ENCODE measurements at places on chromosomes 5 and 9. TPM values are rescaled to one million over a fixed set of nuclear protein-coding genes. Genes with fewer than 3 reads are reported as not detected.

- no peak for DNase-seq
Observed at GRCh38 chr9:124500796-124501611, 6.2 kb downstream of the NR5A1 start.

- DNase-seq, result no peak
Observed at GRCh38 chr5:50320131-50320749, 120.8 kb downstream of the EMB start.

LCN10 gene
- polyA plus RNA-seq, result 0.93 TPM

ANKRD31 gene
- 0.68 TPM for polyA plus RNA-seq

GRCh38 chr5:142671801-142672200, 14.1 kb downstream of the FGF1 start:
- no peak for DNase-seq

FCHO2 gene
- polyA plus RNA-seq, result 30.8 TPM

DNA sequence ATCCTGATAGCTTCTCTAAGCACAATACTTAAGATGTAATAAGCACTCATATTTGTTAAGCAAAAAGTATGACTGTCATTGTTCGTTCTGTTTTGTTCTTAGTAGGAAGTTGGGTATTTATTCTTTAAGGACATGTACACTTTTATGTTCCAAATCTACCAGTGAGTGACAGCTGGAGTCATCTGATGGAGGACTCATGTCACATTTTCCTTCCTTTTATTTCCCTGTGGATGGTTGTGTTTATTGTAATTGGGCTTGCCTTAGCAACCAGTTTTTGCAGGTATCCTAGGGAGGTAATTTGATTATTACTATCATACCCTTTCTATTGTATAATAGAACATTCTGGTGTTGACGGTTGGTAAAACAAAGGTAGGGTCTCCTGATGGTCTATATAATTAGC, 145.7 kb downstream of the ZSWIM6 start:
- no peak for DNase-seq

SPATA31E1 gene
- 0.03 TPM for polyA plus RNA-seq

DDX46 gene
- polyA plus RNA-seq, result 73.6 TPM

DNA sequence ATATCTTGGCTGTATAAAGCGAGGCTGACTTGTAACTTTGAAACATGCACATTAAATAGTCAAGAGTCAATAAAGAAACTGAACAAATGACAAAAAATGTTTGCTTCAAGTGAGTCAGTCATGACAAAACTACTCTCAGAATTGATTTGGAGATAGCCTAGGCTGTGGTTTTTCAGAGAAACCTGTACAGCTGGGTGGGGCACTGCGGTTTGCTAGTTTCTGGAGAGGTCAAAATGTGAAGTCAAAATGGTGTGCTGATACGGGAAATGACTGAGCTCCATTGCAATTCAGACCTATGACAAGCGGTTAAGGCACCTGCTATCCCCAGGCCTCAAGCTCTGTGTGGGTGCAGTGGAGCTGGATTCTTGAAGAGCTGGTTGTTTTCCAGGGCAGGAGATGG, 10.3 kb upstream of the CD180 start:
- no peak for DNase-seq

NKD2 gene
- polyA plus RNA-seq, result 16.5 TPM

IFNA13 gene
- not detected for polyA plus RNA-seq

OR1Q1 gene
- polyA plus RNA-seq, result not detected

DNA sequence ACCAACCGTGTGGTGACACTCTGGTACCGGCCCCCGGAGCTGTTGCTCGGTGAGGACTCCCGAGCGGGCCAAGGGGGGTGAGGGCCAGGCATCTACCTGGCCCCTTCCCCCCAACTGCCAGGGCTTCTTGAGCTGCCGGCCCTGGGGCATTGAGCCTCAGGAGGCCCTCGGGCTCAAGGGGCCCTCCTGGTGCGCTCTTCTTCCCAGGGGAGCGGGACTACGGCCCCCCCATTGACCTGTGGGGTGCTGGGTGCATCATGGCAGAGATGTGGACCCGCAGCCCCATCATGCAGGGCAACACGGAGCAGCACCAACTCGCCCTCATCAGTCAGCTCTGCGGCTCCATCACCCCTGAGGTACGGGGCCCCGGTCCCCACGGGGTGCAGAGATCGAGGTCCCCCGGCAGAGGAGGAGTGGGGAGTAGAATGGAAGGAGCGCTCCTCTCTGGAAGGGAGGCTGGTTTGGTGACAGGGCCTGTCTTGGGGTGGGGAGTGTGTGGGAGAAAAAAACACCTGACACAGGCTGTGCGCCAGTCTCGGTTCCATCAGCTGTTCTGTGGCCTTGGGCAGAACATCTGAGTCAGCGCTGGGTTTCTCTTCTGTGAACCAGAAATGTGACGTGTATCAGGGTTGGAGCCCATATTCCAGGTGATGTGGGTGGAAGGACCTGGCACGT, 2.6 kb downstream of the CDK9 start:
- no peak for DNase-seq

GRCh38 chr5:180873615-180874520, 12.8 kb upstream of the ZFP62 start:
- DNase-seq, result no peak

DNA sequence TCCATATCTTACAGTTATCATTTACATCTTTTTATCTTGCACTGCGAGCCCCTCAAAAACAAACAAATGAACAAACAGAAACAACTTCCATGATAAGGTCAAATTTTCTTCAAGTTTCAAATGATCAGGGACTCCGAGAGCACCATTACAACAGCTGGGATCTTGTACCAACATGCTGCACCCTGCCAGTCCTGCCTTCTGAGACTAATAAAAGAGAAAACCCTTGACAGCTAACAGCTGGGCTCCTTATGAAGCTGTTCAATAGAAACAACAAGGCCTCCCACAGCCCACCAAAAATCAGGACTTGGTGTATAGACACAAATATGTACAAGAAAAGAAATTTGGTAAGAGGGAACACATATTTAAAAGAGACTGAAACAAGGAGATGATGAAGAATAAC, 985.3 kb upstream of the DMAC1 start:
- DNase-seq, result no peak

MAMDC4 gene
- 3.1 TPM for polyA plus RNA-seq

- no peak for DNase-seq
Observed at GRCh38 chr5:129082225-129083136, 12.1 kb upstream of the ISOC1 start.

PCDH12 gene
- 17.0 TPM for polyA plus RNA-seq

C5 gene
- polyA plus RNA-seq, result 14.0 TPM

FBXW2 gene
- 42.6 TPM for polyA plus RNA-seq

DNA sequence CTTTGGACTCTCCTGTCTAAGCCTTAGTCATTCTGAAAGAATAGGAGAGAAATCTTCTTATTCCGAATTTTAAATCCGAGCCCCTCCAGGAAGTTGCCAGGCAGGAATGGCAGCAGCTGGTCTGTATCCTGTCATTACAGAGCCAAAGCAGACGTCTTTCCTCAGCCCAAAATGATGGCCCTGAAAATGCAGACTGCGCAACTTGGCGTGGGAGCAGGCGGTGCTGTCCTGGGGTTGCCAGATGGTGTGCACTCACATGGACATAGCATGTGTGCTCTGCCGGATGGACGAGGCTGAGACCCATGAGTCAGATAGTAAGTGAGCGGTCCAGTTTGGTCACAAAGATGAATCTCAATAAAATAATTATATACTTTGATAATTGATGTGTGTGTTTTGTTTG, 410.4 kb downstream of the KCTD16 start:
- no peak for DNase-seq

All from right renal cortex interstitium (tissue), 3 donors.